ENCODE measurements at places on chromosomes 6 and 20.

GRCh38 chr6:107398001-107398400 is 61.4 kb downstream of the PDSS2 start:
- no peaks in the 10 kb centered on the region for H3K36me3 ChIP-seq
- H3K27me3 ChIP-seq, result no peaks in the 10 kb centered on the region
- DNase-seq, result no peak
- H3K4me3 ChIP-seq, result no peak overlapping the region
- H3K4me1 ChIP-seq, result no peaks in the 10 kb centered on the region
- H3K27ac ChIP-seq, result no peak overlapping the region

GRCh38 chr20:50200482-50201104 is 10.0 kb downstream of the CEBPB start:
- H3K4me1 ChIP-seq, result no peaks in the 10 kb centered on the region
- no peak for DNase-seq
- no peaks in the 10 kb centered on the region for H3K27me3 ChIP-seq
- H3K4me3 ChIP-seq, result no peak overlapping the region
- H3K36me3 ChIP-seq, result no peaks in the 10 kb centered on the region
- no peak overlapping the region for H3K27ac ChIP-seq

GRCh38 chr6:131997429-131998153 is 46.4 kb upstream of the CCN2 start:
- no peaks in the 10 kb centered on the region for H3K36me3 ChIP-seq
- no peak for DNase-seq
- H3K27ac ChIP-seq, result no peak overlapping the region
- peaks cover 2% of the 10 kb centered on the region for H3K4me1 ChIP-seq

- no peaks in the 10 kb centered on the region for H3K4me1 ChIP-seq
- no peak for DNase-seq
- no peaks in the 10 kb centered on the region for H3K27me3 ChIP-seq
Measured at GRCh38 chr6:146666909-146667308, 68.1 kb downstream of the ADGB start.

- H3K27ac ChIP-seq, result no peak overlapping the region
- DNase-seq, result no peak
- no peak overlapping the region for H3K4me3 ChIP-seq
- peaks cover 9% of the 10 kb centered on the region for H3K4me1 ChIP-seq
- H3K27me3 ChIP-seq, result peaks cover 2% of the 10 kb centered on the region
Measured at GRCh38 chr20:53981752-53982437, 88.5 kb downstream of the BCAS1 start.

GRCh38 chr20:63071541-63072181 is 64.9 kb upstream of the BHLHE23 start:
- no peaks in the 10 kb centered on the region for H3K4me1 ChIP-seq
- no peak overlapping the region for H3K4me3 ChIP-seq
- DNase-seq, result no peak
- H3K27me3 ChIP-seq, result peaks cover 36% of the 10 kb centered on the region
- no peaks in the 10 kb centered on the region for H3K36me3 ChIP-seq

GRCh38 chr6:87572883-87573282 is 16.9 kb downstream of the RARS2 start:
- no peaks in the 10 kb centered on the region for H3K27me3 ChIP-seq
- no peak overlapping the region for H3K4me3 ChIP-seq
- H3K36me3 ChIP-seq, result peaks cover 5% of the 10 kb centered on the region

DNA sequence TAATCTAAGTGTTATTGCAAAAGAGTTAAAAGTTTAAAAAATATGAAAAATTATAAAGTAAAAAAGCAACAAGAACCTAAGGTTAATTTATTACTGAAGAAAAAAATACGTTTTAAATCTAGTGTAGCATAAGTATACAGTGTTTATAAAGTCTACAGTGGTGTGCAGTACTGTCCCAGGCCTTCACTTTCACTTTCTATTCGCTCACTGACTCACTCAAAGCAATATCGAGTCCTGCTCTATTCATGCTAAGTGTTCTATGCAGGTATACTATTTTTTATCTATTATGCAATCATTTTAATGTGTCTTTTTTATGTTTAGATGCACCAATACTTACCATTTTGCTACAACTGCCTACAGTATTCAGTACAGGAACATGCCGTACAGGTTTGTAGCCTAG is 113.0 kb downstream of the MANEA start:
- no peaks in the 10 kb centered on the region for H3K27me3 ChIP-seq
- H3K4me3 ChIP-seq, result no peak overlapping the region
- H3K4me1 ChIP-seq, result no peaks in the 10 kb centered on the region
- no peak for DNase-seq
- H3K36me3 ChIP-seq, result no peaks in the 10 kb centered on the region
- H3K27ac ChIP-seq, result no peak overlapping the region

DNA sequence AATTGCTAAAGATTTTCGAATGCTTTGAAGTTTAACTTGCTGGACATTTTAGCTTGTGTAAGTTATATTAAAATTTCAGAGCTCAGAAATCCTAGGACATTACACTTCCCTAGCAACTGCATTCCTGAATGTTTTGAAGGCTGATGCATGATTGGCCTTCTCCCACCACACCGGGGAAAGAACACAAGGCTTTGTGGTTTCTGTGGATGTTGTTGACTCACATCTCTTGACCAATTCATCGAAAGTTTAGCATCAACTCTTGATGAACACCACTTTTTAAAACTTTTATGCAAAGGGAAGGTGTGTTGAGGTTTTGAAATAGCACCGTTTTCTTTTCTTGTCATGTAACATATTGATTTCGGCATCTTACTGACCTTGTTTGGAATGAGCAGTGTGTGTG is 81.1 kb downstream of the RIMS1 start:
- no peak overlapping the region for H3K27ac ChIP-seq
- DNase-seq, result no peak
- H3K36me3 ChIP-seq, result no peaks in the 10 kb centered on the region

- peaks cover 2% of the 10 kb centered on the region for H3K36me3 ChIP-seq
- peaks cover 3% of the 10 kb centered on the region for H3K4me1 ChIP-seq
- no peak for DNase-seq
- H3K27me3 ChIP-seq, result no peaks in the 10 kb centered on the region
- no peak overlapping the region for H3K27ac ChIP-seq
Measured at GRCh38 chr6:7314414-7314813, 1.4 kb upstream of the SSR1 start.

DNA sequence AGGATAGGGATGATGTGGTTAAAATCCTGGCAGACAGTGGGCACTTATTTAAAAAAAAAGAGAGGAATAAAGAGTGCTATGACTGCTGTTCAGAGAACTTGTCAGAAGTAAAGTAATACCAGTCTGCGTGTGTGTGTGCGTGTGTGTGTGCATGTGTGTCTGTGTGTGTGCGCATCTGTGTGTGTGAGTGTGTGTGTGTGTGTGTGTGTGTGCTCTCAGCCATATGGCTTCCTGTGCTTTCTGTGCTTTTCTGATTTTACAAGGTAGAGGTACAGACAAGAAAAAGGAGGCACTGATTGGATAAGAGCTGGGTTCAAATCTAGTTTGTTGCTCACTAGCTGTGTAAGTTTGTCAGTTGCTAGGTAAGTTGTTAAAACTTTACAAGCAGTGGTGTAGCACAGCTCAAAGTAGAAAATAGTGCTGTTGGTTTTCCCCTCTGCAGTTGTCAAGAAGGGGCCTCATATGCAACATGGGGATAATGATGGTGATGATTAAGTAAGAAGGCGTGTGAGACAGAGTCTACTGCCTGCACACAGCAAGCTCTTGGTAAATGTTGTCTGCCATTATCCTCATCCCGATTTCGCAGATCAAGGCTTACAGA is 155.3 kb upstream of the ZNF217 start:
- H3K36me3 ChIP-seq, result no peaks in the 10 kb centered on the region
- DNase-seq, result no peak
- H3K4me3 ChIP-seq, result no peak overlapping the region
- H3K27me3 ChIP-seq, result no peaks in the 10 kb centered on the region

DNA sequence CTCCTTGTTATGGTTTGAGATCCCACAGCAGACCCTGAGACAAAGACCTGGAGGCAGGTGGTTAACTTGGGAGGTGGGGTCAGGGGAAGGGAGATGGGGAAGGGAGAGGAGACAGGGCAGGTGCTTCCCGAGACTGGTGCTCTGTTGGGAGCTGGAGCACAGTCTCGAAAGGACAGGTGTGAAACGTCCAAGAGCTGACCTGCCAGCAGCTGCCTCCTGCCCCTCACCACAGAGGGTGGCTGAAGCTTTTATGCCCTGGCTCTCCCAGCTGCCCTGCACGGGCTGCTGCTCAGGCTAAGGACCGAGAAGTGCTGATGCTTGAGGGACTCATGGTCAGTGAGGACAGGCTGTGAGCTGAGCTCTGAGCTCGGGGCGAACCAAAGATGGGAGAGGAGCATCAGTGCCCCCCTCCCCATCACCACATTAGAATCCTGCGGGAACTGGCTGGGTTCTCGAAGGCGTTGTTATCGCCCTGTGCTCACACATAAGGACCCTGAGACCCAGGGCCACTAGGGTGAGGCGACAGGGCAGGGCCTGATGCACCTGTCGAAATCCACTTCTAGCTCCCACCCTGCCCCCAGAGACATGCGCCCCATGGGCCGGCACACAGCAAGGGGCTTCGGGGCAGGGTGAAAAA is 25.3 kb upstream of the CD93 start:
- no peaks in the 10 kb centered on the region for H3K27me3 ChIP-seq
- no peak overlapping the region for H3K4me3 ChIP-seq
- H3K4me1 ChIP-seq, result peaks cover 17% of the 10 kb centered on the region
- H3K36me3 ChIP-seq, result no peaks in the 10 kb centered on the region
- DNase-seq, result no peak

- no peak for DNase-seq
- H3K4me1 ChIP-seq, result peaks cover 12% of the 10 kb centered on the region
- peak overlapping the region; percentile 47 for H3K27ac ChIP-seq
- H3K27me3 ChIP-seq, result no peaks in the 10 kb centered on the region
Measured at GRCh38 chr20:40583636-40584035, 105.4 kb downstream of the MAFB start.

DNA sequence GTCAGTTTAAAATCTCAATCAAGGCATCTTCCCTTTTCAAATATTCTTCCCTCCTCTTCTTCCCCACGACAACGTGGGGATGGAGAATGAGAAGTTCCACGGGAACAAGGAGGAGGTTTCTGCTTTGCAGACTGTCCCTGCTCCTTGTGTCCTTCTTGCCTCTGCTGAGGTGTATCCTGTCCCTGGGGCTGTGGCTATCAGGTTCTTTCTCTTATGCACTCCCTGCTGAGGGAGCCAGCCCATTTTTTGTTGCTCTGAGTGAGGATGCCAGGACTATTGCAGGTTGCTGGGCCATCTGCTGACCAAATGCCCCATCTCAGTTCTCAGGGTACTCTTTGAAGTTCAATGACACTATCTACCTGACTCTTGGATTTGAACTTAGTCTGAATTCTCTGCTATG is 533.6 kb downstream of the RNF144B start:
- no peak overlapping the region for H3K4me3 ChIP-seq
- no peaks in the 10 kb centered on the region for H3K4me1 ChIP-seq
- H3K27me3 ChIP-seq, result no peaks in the 10 kb centered on the region
- no peak for DNase-seq
- H3K36me3 ChIP-seq, result no peaks in the 10 kb centered on the region
- H3K27ac ChIP-seq, result no peak overlapping the region

- peaks cover 15% of the 10 kb centered on the region for H3K4me1 ChIP-seq
- peak overlapping the region; percentile 26 for H3K27ac ChIP-seq
- DNase-seq, result peak; percentile 81
- no peaks in the 10 kb centered on the region for H3K27me3 ChIP-seq
- H3K36me3 ChIP-seq, result no peaks in the 10 kb centered on the region
- H3K4me3 ChIP-seq, result no peak overlapping the region
Measured at GRCh38 chr6:89022798-89023197, 57.8 kb upstream of the PNRC1 start.

DNA sequence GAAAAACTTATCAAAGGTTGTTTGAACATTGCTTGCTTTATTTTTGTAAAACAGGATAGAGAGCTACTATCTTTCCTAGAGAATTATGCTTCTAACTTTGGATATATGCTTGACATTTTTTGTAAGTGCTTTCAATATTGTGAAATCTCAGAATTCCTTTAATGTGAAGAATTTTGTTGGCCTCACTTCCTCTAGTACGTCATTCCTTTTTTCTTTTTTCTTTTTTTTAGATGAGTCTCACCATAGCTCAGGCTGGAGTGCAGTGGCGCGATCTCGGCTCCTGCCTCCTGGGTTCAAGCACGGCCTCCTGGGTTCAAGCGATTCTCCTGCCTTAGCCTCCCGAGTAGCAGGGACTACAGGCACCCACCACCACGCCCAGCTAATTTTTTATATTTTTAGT is 668.1 kb downstream of the RFPL4B start:
- no peaks in the 10 kb centered on the region for H3K36me3 ChIP-seq
- H3K27me3 ChIP-seq, result no peaks in the 10 kb centered on the region
- H3K4me3 ChIP-seq, result no peak overlapping the region

DNA sequence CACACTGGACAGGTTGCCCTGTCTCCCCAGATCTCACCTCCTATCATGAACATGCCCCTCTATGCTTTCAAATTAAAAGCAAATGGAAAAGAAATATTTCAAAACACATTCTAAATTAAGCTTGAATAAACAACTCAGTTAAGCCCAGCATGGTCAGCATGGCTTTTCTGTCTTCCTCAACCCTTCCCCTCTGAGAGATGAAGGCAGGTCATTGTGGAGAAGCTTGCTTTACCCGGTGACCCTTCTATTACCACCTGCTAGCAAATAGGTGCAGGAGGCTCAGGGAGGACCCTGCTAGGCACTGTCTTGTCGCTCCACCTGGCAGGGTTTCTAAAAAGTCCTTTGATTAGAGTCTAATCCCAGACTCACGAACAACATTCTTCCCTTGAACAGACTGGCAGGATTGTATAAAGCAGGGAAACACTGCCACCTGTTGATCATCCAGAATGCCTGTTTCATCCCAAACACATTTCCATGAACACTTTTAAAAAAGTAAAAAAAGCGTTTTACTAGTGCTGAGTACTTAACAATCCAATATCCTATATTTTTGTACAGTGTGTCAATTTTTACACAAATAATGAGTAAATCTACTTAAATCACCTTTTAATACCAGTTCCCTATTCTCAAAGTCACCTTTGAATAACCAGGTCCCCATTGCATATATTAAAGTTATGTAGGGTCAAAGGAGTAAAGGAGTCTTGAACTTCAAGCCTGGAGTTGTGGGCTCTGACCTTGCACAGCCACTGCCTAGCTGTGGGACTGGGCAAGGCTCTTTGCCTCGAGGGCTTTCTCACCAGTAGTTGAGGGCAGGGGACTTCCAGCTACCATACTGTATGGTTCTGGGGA is 75.5 kb downstream of the GPR6 start:
- no peaks in the 10 kb centered on the region for H3K27me3 ChIP-seq
- peaks cover 2% of the 10 kb centered on the region for H3K4me1 ChIP-seq
- no peak overlapping the region for H3K27ac ChIP-seq
- DNase-seq, result peak; percentile 74
- no peaks in the 10 kb centered on the region for H3K36me3 ChIP-seq
- H3K4me3 ChIP-seq, result no peak overlapping the region

GRCh38 chr6:90574610-90575009 is 12.3 kb downstream of the MAP3K7 start:
- no peaks in the 10 kb centered on the region for H3K4me1 ChIP-seq
- no peak overlapping the region for H3K27ac ChIP-seq
- no peak for DNase-seq
- H3K4me3 ChIP-seq, result no peak overlapping the region
- H3K36me3 ChIP-seq, result peaks cover 7% of the 10 kb centered on the region
- no peaks in the 10 kb centered on the region for H3K27me3 ChIP-seq

GRCh38 chr6:36920546-36920945 is 34.0 kb upstream of the PI16 start:
- H3K27me3 ChIP-seq, result no peaks in the 10 kb centered on the region
- H3K4me3 ChIP-seq, result no peak overlapping the region
- H3K36me3 ChIP-seq, result peaks cover 71% of the 10 kb centered on the region
- H3K27ac ChIP-seq, result peak overlapping the region; percentile 69
- peak; percentile 79 for DNase-seq

Measured in muscle of leg (tissue), 16 donors.